Stimulated activated CD4-positive, alpha-beta T cell treated with anti-CD3 and anti-CD28 coated beads, Interleukin-15, amount 100 ng/mL, for 24 hours (primary cell): ENCODE measurements at places on chromosomes 6 and 20.

GRCh38 chr20:62900052-62900691 lies 26.1 kb downstream of the DIDO1 start:
- DNase-seq, result peak; percentile 78

- DNase-seq, result no peak
Observed at GRCh38 chr6:5130135-5130866, 45.2 kb downstream of the PPP1R3G start.

DNA sequence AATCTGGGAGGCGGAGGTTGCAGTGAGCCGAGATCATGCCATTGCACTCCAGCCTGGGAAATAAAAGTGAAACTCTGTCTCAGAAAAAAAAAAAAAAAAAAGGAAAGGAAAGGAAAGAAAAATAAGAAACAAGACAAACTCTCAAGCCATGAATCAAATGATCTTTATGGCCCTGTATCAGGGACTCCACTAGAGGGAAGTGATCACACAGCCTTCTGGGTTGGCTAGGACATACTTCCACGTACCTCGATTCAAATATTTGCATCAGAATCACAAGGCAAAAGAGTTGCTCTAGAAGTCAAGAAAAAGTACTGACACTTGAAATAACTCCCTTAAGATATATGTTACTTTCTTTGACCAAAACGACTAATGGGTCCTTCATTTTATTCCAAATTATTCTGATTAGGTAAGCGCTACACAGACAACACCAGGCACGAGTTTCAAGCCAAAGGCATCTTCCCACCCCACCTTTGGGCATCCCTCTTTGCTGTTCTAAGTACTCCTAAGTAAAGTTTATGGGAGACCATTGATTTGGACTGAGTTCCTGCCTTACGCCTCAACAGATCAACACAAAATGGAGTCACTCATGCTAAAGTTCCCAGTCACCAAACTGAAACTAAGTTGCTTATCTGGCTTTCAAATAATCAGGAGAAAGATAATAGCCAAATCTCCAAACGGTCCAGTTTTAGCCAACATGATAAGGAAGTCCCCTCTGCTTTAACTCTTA lies 77.5 kb upstream of the NT5E start:
- DNase-seq, result no peak

DNA sequence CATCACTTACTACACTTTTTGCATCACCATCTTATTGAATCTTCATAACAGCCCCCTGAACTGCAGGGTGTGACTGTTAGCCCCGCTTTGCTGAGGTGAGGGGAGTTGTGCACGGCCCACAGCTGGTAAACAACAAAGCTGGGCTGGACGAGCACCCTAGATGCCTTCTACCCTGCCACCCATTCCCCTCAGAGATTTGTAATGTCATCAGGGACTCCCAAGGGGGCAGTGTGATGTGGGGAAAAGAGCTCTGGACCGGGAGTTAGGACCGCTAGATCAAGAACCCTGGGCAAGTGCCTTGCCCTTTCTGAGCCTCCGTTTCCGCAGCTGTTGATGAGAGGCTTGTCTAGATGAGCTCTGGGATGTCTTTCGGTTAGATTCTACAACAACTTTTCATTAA lies 20.9 kb downstream of the PKIG start:
- no peak for DNase-seq

DNA sequence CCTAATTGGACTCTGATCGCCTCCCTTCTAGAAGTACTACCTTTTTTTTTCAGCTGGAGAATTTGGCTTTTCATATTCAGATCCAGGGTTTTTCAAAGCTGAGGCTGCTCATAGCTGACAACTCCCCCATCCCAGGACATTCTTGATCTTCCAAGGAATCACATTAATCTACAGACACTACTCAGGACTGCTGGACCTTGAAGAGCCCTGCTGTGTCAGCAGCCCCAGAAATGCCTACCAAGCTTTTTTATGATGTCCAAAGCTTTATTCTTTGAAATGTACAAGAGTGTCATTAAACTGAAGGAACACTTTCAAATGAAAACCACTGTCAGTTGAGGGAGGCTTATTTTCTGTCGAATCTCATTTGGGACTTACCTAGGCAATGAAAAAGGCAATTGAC lies 704.1 kb downstream of the PTPRT start:
- DNase-seq, result no peak

- no peak for DNase-seq
Observed at GRCh38 chr6:136470044-136470443, 80.2 kb downstream of the MAP7 start.

GRCh38 chr6:26223228-26223627 lies 136.0 kb downstream of the HFE start:
- no peak for DNase-seq

GRCh38 chr6:148379481-148379880 lies 36.8 kb downstream of the SASH1 start:
- no peak for DNase-seq

- DNase-seq, result no peak
Observed at GRCh38 chr6:130933712-130934200, 106.5 kb downstream of the SMLR1 start.

- no peak for DNase-seq
Observed at GRCh38 chr6:81865712-81866111, 113.2 kb upstream of the TENT5A start.

- peak; percentile 33 for DNase-seq
Observed at GRCh38 chr6:31575952-31576685, 754 bp downstream of the TNF start.

DNA sequence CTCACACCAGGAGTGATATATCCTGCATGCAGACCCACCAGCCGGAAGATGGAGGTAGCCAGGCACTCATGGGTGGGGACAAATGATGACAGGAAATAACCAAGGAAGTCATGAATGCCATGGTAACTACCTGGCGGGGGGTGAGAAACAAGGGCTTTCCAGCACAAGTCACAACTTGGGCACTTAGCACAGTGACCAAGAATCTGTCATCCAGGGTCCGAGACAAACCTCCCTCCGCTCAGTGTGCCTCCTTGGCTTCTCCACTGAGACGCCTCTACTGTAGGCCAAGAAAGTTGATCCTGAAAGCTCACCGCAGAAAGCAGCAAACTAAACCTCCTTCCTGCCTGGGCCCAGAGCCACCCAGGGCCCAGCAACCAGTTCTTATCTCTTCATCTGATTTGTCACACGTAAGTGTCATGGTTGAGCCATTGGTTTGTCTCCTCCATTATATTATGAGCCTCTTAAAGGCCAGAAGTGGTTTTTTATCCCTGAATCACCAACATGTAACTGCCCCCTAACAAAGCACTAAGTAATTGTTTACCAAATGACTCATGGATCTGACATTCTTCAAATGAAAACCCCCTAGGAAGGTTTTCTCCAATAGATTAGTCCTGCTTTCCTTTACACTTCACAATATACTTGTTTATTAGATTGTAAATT lies 84.3 kb upstream of the TAB2 start:
- peak; percentile 59 for DNase-seq

- DNase-seq, result peak; percentile 7
Observed at GRCh38 chr6:12490351-12490903, 200.3 kb downstream of the EDN1 start.

- DNase-seq, result no peak
Observed at GRCh38 chr20:6269168-6269873, 146.5 kb upstream of the FERMT1 start.

- peak; percentile 80 for DNase-seq
Observed at GRCh38 chr6:166997768-166998255, 1.4 kb upstream of the CEP43 start.

GRCh38 chr6:84353459-84354423 lies 126.3 kb upstream of the CEP162 start:
- no peak for DNase-seq

DNA sequence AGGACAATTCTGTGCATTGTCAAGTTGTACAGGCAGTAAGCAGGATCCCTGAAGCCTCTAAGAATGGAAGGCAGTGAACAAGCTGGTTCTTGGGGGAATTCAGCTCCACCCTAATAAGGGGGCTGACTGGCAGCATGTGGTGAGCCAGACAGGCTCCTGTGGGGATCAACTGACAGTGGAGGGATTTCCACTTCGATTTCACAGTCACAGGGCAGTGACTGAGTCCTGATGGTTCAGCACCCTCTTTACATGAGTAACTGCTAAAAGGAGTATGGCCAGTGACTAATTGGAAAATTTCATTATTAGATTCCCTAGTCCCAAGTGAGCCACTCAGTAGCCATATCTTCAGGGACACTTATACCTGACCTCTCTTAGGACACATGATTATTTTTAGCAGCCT lies 78.4 kb downstream of the NDUFAF5 start:
- no peak for DNase-seq

- no peak for DNase-seq
Observed at GRCh38 chr6:45420909-45421708, 43.4 kb upstream of the SUPT3H start.

DNA sequence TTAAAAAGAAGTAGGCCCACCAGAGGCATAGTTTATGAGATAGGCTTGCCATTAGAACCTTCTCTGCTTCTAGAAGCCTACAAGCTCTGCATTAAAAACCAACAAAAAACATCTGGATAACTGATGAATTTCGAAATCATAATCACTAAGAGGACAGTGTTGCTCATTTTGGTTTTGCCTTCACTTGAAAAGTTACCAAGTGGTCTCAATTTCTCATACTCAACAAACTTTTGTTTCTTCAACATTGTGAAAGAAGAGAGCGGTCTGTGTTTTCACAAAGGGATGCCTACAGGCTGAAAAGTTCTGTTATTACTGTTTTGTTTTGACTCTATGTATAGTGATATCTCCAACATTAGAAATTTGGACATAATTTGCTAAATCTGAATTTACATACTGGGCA lies 98.9 kb downstream of the PDSS2 start:
- no peak for DNase-seq

DNA sequence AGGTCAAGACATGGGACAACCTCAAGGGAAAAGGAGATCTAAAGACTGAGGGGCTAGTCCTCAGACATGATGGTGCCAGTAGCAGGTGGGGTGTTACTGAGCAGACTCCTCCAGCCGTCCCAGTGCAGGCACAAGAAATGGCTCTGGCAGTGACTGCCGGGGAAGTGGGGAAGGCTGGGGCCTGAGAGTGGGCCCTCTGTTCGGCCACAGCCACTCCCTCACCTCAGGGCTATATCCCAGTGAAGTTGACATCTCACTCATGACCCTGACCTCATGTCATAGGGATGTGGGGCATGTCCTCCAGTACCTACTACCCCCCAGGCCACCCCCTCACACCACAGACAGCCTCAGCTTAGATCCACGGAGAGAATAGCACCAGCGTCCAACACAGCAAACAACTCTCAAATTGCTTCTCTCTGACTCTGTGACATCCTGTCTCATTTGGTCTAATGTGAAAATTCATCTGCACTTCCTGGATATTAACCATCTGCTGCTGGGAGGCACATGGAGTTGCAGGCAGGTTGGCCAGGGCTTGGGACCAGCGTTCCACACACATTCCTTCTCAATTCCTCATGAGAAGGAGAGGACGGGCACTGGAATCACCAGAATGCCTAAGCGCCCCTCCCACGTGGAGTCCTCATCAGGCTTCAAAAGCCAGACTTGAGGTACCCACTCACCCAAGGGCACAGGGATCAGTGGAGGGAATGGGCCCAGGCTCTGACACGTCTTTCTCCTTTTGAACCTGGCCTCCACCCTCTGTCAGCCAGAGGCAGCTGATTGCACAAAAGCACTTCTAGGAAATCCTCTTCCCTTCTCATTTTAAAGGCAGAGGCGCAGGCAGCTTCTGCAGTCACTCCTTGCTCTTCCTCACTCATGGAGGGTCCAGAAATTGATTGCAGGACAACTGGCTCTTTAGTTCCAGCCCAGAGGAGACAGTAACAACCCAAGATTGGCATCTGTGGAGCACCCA lies 163.6 kb upstream of the CST7 start:
- no peak for DNase-seq

DNA sequence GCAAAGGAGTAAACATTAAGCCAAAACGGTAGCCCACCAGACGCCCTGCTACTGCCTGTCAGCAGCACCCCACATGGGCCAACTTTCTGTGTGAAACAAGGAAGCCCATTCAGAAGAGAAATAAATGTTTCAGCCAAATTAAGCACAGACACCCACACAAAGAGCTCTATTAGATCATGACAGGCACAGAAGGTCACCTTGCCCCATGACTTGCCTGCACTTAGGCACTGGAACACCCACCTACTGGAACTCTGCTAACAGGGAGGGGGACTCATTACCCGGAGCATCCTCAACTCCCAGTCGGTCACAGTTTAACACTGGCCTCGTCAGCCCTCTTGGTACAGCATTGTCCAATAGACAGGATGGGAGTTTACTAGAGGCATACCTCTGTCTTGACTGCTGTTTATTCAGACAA lies 31.8 kb downstream of the GFOD1 start:
- no peak for DNase-seq

DNA sequence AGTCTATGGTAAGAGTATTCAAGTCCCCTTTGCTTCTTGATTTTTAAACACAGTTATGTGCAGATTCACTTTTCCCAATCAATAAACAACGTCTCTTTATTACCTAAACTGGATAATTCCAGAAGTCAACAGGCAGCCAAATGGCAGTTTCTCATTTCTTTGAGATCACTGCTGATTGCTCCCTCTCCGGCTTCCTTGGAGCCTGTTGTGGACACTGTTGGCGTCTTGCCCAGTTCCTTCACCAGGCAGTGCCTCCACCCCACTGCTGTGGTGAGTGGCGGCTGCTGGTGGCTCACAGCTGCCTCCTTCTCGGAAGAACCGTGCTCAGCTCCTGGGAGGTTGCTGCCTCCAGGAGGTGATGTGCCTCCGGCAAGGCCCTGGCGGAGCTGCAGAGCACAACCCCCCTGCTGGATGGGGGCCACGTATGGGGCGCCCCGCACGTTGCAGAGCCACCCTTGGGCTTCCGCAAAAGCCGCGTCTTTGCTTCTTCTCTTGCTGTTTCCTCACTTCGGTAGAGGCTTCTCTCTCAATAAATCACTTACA lies 105.1 kb upstream of the CNKSR3 start:
- no peak for DNase-seq

- DNase-seq, result peak; percentile 39
Observed at GRCh38 chr6:105991561-105992314, 94.4 kb upstream of the PRDM1 start.

DNA sequence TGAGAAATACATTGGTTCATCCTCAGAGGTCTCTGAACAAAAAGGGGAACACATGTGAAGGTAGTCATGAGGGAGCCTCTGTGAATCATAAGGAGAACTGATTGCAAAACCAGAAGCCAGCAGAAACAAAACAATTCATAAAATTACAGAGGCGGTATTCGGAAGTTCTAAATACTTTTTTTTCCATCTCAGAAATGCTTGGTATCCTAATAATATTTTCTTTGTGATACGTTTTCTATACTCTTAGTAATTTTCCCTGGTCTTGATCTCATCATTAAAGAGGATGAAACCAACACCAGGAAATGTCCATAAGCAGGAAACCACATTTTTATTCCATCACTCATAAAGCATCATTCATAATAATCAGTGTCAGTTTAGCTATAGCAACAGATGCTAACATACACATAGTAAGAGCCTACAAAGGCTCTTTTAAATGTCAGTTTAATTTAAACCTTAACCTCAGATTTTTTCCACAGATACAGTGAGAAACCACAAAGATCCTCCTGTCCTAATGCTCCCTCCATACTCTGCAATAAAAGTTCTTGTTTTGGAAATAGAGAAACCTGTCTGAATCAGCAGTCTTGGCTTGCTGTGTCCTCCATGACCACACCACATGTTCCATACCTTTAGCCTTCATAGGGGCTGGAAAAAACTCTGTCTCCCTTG lies 29.2 kb downstream of the SGK1 start:
- peak; percentile 12 for DNase-seq

- DNase-seq, result no peak
Observed at GRCh38 chr20:57648878-57649616, 28.8 kb upstream of the ZBP1 start.
